ENCODE measurements at places on chromosomes 13 and 19. TPM values are rescaled to one million over a fixed set of nuclear protein-coding genes. Genes with fewer than 3 reads are reported as not detected.

Gene SELENOV
- not detected for total RNA-seq

Gene THAP8
- total RNA-seq = 6.4 TPM

Gene KBTBD6
- total RNA-seq = 6.9 TPM

Gene TTC9B
- not detected for total RNA-seq

Gene POGLUT2
- total RNA-seq = 8.8 TPM

Gene SHANK1
- total RNA-seq = not detected

Gene CDC42EP5
- total RNA-seq = not detected

Gene CRX
- total RNA-seq = not detected

Gene PCDH8
- not detected for total RNA-seq

Gene PRSS57
- total RNA-seq = not detected

DNA sequence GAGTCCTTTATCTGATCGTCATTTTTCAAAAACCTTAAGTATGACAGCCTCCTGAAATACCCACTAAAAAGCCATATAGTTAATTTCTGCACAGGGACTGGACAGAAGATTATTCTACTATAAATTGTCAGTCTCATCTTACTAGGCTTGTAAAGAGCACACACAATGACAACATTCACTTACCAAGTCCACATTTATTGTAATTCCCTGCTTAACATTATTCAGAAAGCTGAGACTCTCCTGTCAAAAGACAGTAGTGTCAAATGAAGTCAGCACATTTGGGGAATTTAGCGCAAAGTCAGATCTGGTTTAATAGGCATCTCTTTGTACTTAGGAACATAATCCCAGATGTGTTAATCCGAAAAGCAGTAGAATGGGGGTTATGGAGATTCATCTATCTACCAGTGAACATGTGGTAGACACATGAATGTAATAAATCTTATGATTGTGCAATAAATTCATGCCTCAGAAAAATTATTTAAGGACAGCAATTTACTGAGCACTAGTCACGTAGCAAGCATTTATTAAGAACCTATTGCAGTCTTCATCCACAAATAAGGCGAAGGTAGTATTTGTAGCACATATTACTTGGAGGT lies 224.6 kb upstream of the GPC6 start:
- DNase-seq = no peak

DNA sequence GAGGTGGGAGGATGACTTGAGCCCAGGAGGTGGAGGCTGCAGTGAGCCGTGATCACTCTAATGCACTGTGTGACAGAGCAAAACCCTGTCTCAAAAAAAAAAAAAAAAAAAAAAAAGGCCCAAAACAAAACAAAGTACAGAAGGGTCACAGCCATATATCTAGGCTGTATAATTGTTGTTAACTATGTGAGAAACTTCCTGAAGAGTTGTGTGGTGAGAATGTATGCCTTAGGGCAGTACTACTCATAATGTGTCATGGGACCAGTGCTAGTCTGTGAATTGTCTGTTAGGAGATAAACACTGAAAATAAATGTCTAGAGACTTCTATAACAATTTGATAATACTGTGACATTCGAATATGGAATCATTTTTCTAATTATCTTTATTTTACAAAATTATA lies 43.1 kb downstream of the PAN3 start:
- no peak for DNase-seq

- no peak for DNase-seq
Measured at GRCh38 chr13:71320452-71320851, 546.6 kb downstream of the DACH1 start.

DNA sequence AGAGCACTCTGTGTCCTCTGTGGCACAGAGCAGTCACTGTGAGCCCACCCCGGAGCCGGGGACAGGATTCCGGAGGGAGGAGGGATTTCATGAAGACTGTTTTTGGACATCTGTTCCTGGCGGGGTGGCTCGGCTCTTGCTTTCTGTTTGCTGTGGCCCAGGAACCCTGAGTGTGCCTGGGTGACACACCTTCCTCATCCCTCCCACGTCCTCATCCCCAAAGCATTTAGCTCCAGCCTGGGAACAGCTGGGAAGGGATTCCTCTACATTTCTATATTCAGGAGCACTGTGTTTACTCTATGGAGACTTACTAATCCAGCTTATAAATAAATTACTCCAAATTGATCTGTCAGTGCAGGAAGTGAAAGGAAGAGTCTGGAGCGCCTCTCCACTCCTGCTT lies 97.8 kb upstream of the UBL3 start:
- no peak for DNase-seq

GRCh38 chr19:51550848-51551672 lies 19.6 kb upstream of the SIGLEC6 start:
- no peak for DNase-seq

DNA sequence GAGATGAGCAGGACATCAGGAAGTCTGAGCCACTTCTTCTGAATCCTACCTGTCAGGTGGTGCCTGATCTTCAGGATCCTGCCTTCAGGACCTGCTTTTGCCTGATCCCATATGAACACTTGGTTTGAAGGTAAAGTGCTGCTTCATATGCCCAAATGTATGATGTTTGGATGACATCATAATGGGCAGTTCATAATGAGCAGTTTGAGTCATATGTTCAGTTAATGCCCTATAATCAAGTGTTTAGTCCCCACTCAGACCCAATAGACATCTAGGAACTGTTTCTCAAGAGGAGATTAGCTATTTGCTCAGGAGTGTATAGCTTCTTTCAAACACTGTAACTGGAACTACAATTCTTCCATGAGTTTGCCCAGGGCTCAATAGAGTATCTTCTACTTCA lies 58.8 kb downstream of the POLR1D start:
- DNase-seq = no peak

- no peak for DNase-seq
Measured at GRCh38 chr19:29841559-29842367, 30.0 kb downstream of the CCNE1 start.

GRCh38 chr19:49120325-49120683 lies 960 bp downstream of the PPFIA3 start:
- no peak for DNase-seq

GRCh38 chr13:95676105-95676761 lies 706 bp upstream of the DNAJC3 start:
- no peak for DNase-seq

DNA sequence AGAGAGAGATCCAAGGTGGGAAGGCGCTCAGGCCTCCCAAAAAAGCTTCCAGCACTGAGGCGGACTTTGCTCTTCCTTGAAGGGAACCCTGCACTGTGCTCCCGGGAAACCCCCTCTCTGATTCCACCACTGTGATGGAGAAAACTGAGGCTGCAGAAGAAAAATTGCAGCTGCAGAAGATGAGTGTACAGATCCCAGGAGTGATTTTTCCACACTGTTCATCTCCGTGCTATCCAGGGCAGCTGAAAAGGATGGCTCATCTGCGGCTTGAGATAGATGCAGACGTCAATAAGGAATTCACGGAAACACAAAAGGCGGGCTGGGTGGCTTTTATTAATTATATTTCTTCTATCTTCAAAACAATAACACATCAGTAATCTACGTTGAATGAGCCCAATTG lies 26.2 kb downstream of the CCNE1 start:
- no peak for DNase-seq

DNA sequence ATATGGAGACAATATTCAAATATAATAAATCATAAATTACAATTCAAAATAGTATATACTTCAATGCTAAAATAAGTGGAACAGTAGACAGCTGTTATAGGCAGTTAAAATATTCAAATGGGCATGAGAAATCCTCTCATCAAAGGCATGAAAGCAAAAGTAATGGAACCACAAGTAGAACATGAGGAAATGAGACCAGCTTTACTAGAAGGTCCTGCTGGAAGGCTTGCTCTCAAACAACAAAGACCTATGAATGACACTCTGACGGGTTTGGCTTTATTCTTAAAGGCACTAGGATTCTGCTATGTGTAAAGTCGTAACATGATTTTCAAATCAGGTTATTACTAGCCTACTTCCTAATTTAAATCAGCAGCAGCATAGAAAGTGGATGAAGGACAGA lies 148.1 kb downstream of the VWA8 start:
- no peak for DNase-seq

- no peak for DNase-seq
Measured at GRCh38 chr19:51295382-51296126, 15.9 kb upstream of the IGLON5 start.

- DNase-seq = no peak
Measured at GRCh38 chr19:15110418-15110815, 3.2 kb downstream of the SYDE1 start.

DNA sequence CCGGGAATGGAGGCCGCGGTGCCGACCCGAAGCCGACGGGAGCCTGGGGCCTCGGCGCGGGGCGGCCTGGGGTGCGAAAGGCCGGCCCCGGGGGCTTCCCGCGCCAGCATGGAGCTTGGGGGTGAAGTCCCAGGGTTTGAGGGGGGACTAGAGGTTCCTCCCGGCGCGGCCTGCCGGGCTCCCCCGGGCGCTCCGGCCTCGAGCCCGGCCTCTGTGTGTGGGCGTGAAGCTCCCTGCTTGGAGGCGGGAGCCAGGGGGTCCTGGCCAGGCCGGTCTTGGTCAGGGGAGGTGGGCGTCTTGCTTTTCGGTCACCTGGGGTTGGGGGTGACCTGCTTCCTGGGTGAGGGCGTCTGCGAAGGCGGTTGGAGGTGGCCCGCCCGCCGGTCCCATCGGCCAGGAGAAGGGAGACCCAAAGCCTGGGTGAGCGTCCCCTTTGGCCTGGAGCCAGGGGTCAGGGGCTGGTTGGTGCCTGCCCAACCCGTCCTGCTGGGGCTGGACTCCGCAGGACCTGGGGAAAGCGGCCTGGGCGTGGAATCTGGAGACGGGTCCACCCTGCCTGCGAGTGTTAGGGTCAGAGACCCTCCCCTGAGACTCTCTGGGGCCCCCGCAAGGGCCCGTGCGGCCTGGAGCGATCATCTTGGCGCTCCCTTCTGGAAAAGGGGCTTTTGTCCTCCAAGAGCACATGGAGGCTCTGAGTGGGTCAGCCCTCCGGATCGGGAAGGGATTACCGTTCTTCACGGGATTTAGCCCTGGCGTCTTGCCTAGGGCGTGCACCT lies 535 bp downstream of the BSG start:
- DNase-seq = peak; percentile 58

DNA sequence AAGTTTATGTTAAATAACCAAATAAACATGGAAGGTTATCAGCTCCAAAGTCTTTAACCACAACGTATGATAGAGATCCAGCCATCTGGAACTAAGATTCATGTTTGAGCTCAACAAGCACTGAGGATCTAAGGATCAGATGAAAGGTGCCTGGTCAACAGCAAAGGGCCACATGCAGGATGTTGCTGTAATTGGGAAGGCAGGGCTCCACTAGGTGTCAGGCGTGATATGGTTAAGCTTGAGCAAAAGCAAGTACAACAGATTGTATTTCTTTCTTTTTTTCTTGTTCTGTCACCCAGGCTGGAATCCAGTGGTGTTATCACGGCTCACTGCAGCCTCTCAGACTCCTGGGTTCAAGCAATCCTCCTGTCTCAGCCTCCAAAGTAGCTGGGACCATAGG lies 12.0 kb downstream of the EBPL start:
- no peak for DNase-seq

DNA sequence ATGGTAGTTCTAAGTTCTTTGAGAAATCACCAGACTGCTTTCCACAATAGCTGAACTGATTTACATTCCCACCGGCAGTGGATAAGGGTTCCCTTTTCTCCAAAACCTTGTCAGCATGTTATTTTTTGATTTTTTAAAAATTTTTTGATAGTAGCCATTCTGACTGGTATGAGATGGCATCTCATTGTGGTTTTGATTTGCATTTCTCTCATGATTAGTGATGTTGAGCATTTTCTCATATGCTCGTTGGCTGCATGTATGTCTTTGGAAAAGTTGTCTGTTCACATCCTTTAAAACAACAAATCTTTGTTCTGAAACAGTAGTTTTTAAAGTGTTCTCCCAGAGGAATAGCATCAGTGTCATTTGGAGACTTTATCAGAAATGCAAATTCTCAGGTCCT lies 77.5 kb upstream of the POMP start:
- no peak for DNase-seq

GRCh38 chr13:61187471-61187870 lies 228.2 kb downstream of the PCDH20 start:
- DNase-seq = no peak

GRCh38 chr13:35966024-35966423 lies 165.2 kb downstream of the DCLK1 start:
- no peak for DNase-seq

Data from activated naive CD8-positive, alpha-beta T cell treated with anti-CD3 and anti-CD28 coated beads, Interleukin-2, amount 10 ng/mL, durations not matched to agents 7 days and 5 days (primary cell).